SW480 (cell line): ENCODE measurements at places on chromosomes 2 and 18.
A peak's percentile ranks its signal among the peaks of the same experiment; 100 is the strongest.

GRCh38 chr2:136121204-136121910, 3.4 kb upstream of the CXCR4 start:
- DNase-seq = no peak

DNA sequence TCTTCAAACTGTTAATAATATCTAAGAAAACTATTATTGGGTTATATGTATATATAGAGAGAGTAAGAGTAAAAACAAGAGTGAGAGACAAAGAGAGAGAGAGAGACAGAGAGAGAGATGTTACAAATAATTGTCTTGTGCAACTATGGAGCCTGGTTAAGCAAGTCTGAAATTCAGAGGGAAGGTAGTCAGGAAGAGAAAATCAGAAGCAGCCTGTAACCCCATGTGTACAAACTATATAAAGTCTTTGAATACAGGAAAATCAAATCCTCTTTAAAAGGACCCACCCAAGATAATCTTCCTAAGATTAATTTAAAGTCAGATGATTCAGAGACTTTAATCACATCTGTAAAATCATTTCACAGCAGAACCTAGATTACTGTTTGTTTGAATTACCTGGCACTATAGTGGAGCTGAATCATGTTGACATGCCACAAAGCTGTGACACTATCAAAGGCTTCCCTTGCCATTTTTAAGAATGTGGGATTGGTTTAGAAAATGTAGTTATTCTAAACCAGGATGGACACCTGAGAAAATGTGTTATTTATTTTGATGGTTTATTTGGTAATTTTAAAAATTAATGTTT, 301.7 kb upstream of the FSIP2 start:
- no peak for DNase-seq

- DNase-seq = no peak
Measured at GRCh38 chr2:22020091-22020742, 896.4 kb downstream of the TDRD15 start.

- no peak for DNase-seq
Measured at GRCh38 chr2:241158546-241158900, 8.3 kb downstream of the PPP1R7 start.

- no peak for DNase-seq
Measured at GRCh38 chr2:88167740-88168139, 2.4 kb upstream of the THNSL2 start.

- DNase-seq = peak; percentile 42
Measured at GRCh38 chr2:221156062-221156734, 415.9 kb downstream of the EPHA4 start.

GRCh38 chr2:32061973-32062861, 1.1 kb upstream of the SPAST start:
- DNase-seq = peak; percentile 70

DNA sequence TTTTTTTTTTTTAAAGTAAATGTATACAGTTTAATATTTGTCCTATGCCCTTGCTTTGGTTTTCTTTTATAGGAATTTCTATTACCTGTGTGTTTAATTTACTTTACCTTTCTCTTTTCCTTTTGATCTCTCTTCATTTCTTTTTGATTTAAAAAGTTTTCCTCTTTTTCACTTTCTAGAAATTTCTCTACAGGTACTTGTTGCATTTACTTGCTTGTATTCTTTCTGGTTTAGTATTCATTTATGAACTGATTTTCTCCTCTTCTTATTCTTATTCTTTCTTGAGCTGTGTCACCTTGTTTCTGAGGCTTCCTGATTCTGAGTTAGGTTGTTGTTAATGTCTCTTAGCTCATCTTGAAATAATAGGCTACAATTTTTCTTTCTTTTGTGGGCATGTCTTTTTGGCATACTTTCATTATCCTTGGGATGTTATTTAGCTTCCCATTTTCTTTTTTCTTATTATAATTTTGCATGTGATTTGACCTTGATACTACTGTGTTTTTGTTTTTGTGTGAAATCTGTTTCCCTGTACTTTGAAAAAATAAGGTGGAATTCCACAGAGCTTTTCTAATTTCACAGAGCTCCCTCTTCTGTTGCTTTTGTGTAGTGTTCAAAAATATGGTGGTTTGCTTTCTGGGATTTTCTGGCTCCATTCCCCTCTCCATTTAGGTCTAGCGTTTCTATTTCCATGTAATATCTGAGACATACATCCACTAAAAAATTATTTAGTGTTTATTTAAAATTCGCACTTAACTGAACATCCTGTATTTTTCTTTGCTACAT, 25.5 kb upstream of the ALMS1 start:
- DNase-seq = peak; percentile 16

DNA sequence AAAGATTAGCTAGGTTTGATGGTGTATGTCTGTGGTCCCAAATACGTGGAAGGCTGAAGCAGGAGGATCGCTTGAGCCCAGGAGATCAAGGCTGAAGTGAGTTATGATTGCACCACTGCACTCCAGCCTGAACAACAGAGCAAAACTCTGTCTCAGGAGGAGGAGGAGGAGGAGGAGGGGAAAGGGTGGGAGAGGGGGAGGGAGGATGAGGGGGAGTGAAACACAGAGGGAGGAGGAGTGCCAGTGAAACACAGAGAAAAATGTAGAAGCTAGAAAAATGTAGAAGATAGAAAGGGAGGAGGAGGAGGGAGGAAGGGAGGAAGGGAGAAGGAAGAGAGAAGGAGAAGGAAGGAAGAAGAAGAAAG, 387.5 kb downstream of the MTX2 start:
- no peak for DNase-seq

DNA sequence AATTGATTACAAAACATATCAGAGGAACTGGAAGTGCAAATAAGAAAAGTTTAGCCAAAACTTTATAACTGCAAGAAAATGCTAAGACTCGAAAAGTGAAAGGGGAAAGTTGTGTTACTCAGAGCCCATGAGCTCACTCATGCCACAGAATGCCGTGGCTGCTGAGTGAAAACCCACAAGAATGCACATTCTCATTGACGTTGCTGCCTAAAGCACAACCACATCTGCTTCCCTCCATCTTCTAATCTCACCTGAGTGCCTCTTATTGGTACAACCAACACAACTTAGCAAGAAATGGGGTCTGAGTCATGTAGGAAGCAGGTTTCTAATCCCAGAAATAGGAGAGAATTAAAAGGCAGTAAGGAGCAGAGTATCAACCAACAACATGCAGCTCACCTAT, 259.7 kb downstream of the LNPK start:
- peak; percentile 8 for DNase-seq

- DNase-seq = no peak
Measured at GRCh38 chr2:71358931-71359671, 27.5 kb downstream of the ZNF638 start.

DNA sequence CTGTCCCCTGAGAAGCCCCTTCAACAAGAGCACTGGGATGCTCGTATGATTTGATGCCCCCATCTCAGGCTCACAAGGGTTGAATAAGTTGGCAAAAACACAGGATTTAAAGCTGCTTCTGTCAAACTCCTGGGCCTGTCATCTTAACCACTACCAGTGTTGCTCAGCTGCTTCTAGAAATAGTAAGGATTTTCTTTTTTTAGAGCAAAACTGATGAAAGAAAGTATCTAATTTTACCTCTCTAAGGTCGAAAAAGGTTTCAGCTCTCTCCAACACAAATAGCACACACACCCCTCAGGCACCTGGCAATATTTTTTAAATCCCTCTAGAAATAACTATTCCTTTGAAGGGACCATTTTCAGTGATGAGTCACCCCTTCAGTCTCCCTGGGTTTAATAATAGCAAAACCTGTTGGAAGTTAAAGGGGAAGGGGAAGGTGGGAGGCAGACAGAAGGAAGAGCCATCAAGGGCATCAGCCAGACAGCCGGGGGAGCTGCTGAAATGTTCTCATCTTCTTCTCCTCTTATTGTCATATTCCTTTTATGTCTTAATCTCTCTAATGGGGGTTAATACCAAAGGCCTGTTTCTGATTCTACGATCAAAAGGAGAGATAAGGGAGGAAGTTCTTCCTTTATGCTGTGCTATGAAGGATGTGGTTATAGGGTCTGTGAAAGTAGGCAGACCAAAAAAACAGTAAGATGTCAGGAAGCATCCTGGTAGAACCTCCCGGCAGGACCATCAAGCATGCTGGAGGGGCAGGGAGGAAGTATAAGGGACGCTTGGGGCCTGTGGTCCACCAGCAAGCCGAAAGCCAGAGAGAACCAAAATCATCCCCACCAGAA, 31.9 kb upstream of the SLC35G4 start:
- DNase-seq = peak; percentile 31

DNA sequence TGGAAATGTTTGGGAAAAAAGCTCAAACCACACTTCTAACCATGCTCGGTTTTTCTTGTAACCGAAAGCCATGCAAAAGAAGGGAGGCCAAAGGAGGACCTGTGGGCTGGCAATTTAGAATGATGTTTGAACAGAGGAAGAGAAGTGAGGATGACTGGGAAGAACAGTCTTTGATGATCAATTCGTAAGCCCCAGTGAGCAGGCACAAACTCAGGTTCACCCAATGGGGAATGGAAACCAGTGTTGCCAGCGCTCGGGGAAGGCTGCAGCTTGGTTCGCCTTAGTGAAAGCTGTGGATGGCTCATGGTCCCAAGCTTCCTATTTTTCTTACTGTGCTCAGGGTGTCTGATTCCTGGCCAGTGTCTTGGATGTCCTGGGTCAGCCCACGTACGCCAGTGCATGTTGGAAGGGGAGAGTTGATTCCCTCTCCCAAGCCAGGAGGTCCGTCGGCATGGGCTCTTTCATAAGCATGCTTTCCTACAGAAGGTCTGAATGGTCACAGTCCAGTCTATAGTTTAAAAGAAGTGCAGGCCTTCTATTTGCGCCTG, 79.2 kb downstream of the VAPA start:
- no peak for DNase-seq
